ENCODE measurements at places on chromosomes 16 and 17.

DNA sequence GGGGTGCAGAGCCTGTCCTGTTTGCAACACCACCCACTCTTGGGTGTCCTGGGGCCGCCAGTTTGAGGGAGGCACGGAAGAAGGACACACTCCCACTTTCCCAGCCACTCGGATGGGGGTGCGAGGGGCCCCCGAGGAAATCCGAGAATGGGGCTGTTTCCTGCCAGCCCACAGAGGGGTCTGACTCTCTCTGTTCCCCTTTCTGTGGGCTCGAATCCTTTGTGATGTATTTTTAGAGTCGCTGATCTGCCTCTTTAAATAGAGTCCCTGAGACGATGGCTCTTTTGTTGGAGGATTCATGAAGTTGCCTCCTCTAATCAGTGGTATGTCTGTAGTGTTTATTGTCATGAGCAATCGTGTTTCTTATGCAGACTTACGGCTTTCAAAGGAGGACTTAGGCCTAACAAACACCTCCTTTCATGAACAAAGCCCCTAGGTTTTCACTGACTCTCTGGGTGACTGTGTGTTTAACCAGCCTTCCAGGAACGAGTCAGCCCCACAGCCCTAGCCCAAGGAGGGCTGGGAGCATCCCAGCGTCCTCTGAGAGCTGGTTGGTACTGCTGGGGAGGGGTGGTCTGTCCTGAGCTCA, 29.1 kb downstream of the CIBAR2 start:
- no peak for DNase-seq

- no peak for DNase-seq
These were observed 15.7 kb upstream of the RNF222 start for GRCh38 chr17:8413328-8413727.

DNA sequence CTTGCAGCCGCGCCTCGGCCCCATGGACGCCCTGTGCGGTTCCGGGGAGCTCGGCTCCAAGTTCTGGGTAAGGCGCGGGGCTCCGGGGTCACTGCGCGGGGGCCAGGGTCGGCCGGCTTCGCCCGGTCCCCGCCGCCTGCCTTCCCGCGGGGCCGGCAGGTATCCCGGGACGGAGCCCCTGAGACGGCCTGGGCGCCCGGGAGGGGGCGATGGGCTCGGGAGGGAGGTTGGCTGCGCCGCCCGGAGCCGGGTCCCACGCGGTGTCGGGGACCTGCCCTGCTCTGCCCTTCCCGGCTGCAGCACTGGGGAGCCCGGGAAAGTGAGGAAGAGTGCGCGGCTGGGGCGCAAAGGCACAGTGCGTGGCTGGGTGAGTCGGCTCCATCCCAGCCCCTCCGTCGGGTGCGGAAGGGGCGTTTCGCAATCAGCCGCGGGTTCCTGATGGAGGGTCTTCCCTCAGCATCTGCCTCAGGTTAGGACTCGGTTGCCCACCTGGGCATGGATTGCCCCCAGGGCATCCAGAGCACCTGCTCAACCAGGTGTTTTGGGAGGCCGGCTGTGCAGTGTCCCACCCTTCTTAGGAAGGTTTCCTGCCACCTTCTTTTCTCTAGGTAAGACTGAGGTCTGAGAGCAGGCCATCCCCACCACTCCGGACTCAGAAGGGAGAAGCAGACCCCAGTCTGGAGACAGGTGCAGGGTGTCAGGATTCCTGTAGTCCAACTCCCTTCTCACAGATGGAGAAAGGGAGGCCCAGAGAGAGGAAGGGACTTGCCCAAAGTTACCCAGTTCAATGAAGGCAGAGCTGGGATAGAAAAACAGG, 442 bp downstream of the ABCC3 start:
- no peak for DNase-seq

DNA sequence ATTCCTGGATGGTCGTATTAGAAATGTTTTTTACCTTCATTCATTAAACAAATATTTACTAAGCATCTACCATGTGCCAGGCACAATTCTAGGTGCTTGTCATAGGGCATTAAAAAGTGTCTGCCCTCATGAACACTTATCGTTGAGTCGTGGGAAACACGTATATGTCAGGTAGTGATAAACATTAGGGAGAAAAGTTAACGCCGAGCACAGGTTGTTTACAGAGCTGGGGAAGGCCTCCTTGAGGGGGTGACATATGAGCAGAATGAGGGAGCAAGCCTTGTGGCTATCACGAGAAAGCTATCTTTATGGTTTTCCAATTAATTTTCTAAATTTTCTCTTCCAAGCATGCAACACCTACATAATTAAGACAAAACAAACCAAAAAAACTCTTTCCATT, 985 bp upstream of the ZNF213 start:
- no peak for DNase-seq

GRCh38 chr17:83136156-83136555, 56.7 kb downstream of the METRNL start:
- no peak for DNase-seq

GRCh38 chr16:84410361-84411138, 42.2 kb downstream of the ATP2C2 start:
- DNase-seq, result no peak

GRCh38 chr16:78098595-78099270, 721 bp upstream of the WWOX start:
- DNase-seq, result no peak

DNA sequence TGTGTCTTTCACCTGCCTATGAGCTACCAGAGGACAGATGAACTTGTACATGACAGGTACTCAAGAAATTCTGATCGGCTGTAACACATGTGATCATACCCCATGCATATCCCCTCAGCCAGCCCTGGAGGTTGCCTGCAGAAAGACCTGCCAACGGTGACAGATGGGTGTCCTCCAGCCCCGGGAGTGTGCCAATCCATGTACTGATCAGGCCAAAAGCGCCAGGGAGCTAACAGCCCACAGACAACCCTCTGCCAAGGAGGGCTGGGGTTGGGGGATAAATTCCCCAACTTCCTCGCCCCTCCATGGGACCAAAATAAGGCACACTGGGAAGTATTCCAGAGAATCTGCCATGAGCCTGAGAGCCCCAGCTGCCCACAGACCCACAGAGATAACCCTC, 189.4 kb downstream of the CCT6B start:
- no peak for DNase-seq

- no peak for DNase-seq
These were observed 26.0 kb downstream of the KCNJ16 start for GRCh38 chr17:70100983-70101382.

GRCh38 chr17:80097127-80097621, 4.2 kb upstream of the GAA start:
- no peak for DNase-seq

DNA sequence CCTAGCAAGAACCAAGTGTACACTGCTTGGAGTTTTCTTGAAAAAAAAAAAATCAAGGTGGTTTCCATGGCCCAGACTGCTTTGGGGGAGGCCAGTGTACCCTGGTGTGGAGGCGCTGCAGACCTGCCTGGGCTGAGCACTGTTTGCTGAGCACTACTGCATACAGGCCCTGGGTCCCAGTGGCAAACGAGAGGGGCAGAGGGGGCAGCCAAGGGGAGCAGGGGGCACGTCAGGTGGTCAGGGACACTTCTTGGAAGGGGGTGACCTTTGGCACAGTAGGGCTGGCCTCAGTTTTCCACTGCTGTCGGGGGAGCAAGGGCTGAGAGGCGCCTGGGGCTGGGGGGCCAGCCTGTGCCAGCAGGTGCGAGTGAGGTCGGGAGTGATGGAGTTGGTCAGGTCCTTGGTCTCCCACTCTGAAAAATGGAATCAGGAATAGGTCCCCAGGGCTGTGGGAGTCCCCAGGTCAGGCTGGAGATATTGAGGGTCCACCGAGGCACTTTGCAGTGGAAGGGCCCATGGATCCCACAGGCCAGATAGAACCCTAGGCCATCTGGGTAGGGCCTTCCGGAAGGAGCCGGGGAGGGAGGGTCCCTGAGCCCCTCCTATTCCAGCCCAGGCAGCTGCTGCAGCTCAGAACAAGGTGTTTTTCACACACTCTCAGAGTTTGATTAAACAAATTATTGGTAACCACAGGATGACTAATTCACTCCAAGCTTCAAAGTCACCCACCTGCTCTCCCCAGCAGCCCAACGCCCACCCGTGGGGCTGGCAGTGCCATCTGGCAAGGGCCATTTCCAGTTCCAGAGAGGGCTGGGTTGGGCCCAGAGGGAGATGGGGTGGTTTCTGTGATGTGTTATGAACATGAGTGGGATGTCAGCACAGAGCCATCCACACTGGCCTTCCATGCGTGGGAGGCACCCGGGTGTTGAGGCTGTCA, 3.5 kb downstream of the ZFPM1 start:
- no peak for DNase-seq

- DNase-seq, result no peak
These were observed 21.6 kb downstream of the PRKCB start for GRCh38 chr16:23857256-23857880.

DNA sequence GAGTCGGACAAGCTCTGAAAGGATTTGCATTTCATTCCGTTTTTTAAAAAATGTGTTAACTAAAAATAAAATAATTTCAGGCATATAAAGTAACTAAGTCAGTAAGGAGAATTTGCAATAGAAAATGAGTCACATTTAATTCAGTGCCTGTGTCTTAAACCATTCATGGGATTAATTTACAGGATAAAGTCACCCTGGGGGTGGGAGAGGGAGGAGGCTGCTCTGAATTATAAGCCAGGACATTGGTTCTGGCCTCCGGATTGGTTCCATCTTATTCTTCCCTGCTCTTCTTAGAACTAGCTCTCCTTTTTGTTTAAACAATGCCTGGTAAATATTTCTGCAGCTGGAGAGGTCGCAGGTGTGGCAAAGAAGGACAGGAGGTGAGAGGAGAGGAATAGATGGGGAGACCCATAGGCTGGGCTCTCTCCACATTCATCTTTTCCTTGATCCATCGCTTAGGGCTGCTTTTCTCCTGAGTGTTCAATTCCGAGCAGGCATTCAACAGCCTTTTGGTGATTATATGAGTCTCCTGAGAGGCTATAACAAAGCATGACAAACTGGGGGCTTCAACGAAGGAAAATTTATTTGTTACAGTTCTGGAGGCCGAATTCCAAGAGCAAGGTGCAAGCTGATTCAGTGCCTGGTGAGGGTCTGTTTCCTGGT, 319.2 kb downstream of the PHKB start:
- DNase-seq, result no peak

GRCh38 chr16:66934138-66934838, at the start of gene CIAO2B:
Gene CIAO2B (minus strand): TSS chr16:66934402. CDS start chr16:66934364, 38 bp downstream.
- DNase-seq, result no peak

GRCh38 chr17:38738007-38738662, 8.0 kb downstream of the CISD3 start:
- DNase-seq, result no peak

- no peak for DNase-seq
These were observed 234.6 kb upstream of the MON1B start for GRCh38 chr16:76956394-76956793.

DNA sequence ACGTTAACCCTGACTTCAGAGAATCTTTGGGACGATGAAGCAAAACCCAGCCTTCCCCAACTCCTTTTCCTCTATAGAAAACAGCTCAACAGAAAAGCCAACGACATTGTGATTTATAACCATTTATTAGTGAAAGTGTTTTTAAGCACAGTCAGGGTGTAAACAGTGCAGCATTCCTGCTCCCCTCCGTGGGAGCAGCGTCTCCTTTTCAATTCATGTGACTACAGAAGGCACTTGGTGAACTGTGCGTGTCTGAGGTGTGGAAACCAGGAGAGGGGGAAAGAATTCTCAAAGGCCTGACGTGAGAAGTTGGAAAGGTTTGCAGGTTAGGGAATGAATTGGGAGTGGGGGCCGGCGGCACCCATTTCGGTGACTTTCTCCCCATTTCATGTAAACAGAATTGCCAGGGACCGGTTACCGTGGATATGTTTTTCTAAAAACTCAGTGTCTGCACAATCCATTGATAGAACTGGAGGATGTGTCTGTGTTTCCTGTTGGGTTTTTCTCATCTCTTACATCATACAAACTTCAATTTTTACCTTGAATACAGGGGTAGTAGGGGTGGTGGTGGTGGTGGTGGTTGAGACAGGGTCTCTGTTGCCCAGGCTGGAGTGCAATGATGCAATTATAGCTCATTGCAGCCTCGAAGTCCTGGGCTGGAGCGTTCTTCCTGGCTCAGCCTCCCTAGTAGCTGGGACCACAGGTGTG, 53.1 kb downstream of the NDE1 start:
- no peak for DNase-seq
